ENCODE measurements at places on chromosomes 16 and 17.
A peak's percentile ranks its signal among the peaks of the same experiment; 100 is the strongest.

- no peak for DNase-seq
These were observed 2.5 kb downstream of the KRTAP2-2 start for GRCh38 chr17:41052566-41052965.

GRCh38 chr16:86865851-86866662, 287.7 kb downstream of the FOXL1 start:
- DNase-seq: no peak

DNA sequence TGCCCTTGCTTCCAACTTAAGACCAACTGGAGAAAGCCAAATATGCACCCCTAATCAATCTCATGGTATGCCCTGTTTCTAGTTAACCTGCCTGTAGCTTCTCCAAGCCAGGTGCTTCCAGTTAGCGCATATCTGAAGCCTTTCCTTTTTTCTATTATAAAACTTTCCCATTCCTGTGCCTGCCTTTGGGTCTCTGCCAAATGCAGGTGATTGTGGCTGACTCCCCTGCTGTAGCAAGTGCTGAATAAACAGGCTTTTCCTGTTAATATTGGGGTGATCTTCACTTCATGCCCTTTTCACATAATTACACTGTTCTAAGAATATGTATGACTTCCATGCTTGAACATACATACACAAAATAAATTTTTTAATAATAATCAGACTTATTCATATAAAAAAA, 207.4 kb downstream of the TANC2 start:
- no peak for DNase-seq

DNA sequence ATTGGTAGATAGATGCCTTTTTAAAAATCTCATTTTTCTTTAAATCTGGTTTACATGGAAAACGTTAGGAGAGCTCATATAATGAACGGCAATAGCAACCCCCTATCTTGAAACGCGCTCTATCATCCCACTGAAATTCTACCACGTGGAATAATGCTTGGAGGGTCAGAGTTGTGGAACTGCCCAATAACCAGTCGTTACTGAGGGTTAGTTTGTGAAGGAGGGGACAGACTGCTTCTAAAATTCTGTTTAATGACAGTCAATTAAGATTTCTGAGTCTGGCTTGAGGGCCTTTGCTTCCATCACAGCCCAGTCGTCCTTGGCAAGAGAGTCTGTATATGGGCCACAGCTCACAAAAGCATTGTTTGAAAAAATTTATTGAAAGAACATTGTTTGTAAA, 482 bp downstream of the IRF8 start:
- DNase-seq: no peak

GRCh38 chr16:84694980-84695379, 4.8 kb upstream of the USP10 start:
- DNase-seq: no peak

- DNase-seq: no peak
These were observed 891.8 kb upstream of the SOX9 start for GRCh38 chr17:71229070-71229469.

- DNase-seq: no peak
These were observed 921 bp downstream of the RND2 start for GRCh38 chr17:43025766-43026537.

DNA sequence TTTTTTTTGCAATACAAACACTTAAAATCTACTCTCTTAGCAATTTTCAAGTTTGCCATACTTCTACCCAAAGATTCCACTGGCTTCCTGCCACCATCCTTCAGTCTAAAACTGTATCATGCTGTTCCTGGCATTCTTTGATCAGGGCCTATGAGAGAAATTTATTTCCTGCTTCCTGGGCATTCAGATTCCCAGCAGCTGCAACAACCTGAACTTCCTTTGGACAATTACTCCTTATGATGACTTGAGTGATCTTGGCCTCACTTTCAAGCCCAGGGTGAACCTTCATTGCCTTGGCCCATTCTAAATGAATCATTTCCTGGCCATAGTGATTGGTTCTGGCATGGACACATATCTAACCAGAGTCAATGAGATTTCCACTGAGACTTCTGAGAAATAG, 18.0 kb upstream of the MON1B start:
- DNase-seq: no peak

DNA sequence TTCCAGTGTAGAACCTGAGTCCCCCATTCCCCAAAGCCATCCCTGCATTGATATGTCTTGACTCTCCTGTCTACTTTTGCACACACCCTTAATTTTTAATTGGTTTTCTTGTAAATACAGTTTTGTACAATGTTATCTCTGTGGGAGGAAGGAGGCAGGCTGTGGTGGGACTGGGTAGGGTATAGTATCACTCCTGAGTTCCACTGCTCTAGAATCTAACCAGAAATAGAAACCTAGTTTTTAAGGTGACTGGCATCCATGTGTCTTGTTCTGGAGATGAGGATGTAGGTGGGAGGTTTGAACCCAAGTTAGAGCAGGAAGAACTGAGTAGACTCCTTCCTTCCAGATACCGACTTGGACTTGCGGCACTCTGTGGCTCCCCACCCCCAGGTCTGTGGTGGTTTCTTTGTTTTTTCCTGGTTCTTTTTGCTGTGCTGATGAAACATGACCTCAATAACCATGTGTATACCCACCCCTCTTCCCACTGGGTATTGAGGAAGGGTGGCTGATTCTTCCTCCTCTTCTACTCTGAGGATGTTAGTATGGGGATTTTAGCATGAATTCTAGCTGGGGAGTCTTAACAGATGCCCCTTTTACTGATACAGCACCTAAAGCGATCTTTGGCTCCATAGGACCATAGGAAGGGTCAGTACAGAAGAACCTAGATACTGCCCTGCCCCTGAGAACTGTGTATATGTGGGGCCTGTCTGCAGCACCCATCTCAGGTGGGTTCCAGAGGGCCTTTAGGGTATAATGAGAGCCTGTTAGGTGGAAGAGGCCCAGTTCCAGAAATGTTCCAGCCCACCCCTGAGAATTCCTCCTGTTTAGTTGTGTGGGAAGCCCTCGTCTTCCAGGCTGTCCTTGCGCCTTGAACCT, 48.7 kb downstream of the SF3B3 start:
- DNase-seq: no peak

DNA sequence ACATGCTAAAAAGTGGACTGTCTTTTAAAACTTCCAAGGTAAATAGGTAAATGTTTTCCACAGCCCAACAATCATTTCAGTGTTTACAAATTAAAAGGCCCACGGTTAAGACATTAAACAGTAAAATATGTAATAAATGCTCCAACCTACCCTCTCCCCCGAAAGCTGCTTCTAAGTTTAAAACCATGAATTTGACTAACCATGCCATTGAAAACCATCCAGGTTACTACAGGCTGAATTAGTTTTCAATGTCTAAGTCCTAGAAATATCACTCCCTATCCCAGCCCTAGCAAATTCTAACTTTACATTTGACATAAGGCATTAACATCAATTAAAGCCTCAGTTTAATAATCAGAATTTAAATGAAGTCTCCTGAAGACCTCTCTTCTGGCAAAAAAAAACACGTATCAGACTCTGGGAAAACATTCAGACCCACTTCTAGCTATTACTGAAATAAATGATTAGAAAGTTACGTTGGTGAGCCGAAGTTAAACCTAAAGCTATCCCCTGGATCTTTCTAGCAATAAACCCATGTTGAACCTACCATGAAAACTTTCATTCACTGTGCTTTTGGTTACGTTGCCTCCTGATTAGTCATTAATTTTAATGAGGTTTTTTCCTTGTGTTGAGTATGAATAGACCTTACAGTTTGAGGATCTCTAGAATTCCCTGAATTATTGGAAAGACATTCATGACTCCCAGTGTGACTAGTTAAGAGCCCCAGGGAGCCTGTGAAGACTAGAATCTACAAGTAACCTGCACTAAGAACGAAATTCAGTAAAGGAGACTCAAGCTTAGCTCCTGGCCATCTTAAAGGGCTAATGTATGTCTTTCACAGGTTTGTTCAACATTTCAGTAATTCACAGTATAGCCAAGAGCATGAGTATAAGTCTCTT, 1.7 kb upstream of the POLG2 start:
- no peak for DNase-seq

DNA sequence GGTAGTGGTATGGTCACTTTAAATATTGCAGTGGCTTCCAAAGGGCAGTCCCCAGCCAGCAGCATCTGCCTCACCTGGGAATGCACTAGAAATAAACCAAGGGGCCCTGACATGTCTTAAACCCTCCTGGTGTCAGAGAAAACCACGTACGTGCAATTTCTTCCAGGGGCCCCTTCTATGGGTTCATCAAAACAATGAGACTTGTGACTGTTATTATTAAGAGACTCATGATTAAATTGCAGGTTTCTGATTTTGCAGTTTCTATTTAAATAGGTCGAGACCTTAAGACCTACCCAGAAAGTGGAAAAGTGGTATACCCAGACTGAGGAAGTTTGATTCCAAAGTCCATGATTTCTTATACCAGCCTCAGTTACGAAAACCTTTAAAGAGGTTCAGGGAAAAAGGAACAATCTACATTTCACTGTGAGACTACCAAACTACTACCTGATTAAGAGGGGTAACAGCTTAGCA, 746 bp upstream of the POLG2 start:
- DNase-seq: no peak

DNA sequence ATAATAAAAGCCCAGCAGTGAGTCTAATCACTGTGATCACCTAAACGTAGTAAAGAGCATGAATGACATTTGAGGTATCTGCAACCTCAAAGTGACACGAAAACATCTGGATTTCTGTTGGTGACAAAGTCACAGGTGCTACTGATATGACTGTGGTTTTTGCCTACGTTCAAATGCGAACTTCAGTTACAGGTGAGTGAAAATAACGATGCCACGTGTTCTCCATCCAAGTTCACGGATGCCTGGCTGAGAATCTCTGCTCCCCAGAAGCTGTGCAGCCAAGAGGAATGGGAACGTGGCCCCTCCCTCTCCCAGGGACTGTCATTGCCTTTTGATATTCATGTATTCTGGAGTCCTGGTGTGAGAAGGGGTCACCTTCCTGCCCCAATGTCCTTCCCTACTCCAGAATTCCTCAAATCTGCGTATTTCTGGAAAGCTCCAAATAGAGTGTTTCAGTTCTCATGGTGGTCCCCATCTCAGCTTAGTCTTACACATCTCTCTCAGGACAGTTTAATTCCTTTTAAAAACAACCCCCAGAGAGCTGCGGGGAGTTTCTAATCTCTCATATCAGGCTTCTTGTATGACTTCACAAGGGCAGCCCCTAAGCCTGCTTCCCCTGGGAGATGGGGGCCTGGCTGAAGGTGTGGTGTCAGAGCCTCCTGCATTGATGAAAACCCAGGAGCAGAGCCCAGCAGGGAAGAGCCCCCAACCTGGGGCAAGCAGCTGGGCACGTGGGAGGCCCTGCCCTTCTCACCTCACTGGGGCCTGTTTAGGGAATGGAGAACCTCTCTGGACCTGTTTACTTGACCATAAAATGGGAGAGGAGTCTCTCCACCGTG, 25.8 kb downstream of the PIK3R5 start:
- no peak for DNase-seq

DNA sequence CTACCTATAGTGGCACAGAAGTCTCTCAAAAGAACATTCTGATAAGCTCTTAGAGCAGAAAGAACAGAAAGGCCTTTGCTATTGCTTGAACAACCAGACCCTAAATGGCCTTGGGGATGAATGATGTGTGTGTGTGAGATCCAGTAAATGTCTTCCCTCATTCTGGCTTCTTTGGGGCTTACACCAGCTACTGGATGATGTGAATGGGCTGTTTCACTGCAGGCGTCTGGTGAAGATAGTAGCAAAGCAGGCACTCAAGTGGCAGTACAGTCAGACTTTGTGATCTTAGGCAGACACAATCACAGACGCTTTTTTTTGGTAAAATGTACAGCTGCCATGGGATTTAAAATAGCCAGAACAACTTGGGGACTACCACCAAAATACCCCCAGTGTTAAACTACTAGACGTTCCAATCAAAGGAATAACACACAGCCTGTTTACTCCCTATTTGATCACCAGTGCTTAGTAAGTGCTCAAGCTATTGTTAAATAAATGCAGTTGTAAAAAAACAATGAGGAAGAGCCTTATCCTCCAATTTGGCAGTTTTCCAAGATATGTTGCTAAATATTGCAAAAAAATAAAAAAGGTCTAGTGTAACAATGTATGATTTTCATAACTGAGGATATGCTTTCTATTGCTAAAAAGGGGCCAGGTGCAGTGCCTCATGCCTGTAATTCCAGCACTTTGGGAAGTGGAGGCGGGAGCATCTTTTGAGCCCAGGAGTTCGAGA, 17.9 kb downstream of the NDUFAB1 start:
- no peak for DNase-seq

DNA sequence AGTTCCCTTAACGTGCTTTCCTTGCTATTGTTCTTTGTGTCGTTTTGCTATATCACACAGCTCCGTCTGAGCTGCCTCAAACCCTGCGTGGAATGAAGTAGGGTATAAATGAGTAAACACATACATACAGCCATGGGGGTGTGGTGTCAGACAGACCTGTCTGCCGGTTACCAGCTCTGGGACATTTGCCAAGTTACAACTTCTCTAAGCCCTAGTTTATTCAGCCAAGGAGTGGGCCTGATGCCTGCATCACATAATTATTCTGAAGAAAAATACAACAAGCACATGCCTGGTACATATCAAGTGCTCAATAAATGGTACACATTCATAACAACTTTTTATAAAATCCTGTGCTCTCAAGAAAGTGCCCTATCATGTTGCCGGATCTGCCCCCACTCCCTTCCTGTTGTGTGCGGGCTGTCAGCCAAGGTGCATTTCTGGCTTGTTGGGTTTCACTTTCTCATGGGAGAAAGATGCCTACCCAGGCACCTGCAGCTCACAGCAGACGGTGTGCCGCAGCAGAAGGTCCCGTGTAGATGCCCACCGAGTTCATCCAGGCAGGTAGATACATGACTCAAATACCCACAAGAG, 30.5 kb downstream of the SMPD3 start:
- peak; percentile 62 for DNase-seq

DNA sequence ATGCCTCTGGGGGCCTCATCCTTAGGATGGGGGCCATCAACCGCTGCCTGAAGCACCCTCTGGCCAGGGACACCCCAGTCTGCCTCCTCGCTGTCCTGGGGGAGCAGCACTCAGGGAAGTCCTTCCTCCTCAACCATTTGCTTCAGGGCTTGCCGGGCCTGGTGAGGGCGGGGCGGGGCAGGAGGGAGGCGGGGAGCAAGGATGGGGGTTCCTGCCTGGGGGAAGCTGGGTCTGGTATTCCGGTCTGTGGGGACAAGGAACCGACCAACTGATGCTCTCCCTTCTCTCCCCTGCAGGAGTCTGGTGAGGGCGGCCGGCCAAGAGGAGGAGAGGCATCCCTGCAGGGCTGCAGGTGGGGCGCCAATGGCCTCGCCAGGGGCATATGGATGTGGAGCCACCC, 2.0 kb downstream of the RNF112 start:
- DNase-seq: no peak

Measured in activated CD4-positive, alpha-beta T cell treated with anti-CD3 and anti-CD28 coated beads, Interleukin-2, amount 50 U/mL, for 4 hours (primary cell).